Left cardiac atrium (tissue), 4 donors: ENCODE measurements at places on chromosomes 2 and 18.

DNA sequence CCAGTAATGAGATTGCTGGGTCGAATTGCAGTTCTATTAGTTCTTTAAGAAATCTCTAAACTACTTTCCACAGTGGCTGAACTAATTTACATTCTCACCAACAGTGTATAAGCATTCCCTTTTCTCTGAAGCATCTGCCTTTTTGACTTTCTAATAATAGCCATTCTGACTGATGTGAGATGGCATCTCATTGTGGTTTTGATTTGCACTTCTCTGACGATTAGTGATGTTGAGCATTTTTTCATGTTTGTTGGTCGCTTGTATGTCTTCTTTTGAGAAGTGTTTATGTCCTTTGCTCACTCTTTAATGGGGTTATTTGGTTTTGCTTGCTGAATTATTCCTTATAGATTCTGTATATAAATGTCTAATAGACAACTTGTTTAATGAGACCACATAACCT is 69.6 kb upstream of the UGP2 start:
- DNase-seq = no peak

GRCh38 chr2:145777914-145778313 is 1258.0 kb upstream of the ZEB2 start:
- DNase-seq = no peak

DNA sequence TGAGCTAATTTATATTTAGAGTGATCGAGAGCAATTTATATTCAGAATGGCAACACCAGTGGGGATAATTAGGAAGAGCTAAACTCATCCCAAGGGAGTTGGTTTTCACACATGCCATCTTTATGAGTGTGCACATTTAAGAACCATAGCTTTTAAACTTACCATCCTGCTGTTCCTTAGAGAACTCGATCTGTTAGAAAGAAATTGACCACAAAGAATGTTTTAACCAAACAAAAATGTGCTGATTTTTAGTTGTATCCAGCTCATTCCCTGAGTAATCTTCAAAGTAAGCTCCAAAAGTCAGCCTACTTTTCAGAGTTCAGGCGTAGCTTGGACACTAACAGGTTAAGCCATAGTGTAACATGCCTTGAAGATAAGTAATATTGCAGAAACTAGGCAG is 12.6 kb downstream of the MYL1 start:
- no peak for DNase-seq

DNA sequence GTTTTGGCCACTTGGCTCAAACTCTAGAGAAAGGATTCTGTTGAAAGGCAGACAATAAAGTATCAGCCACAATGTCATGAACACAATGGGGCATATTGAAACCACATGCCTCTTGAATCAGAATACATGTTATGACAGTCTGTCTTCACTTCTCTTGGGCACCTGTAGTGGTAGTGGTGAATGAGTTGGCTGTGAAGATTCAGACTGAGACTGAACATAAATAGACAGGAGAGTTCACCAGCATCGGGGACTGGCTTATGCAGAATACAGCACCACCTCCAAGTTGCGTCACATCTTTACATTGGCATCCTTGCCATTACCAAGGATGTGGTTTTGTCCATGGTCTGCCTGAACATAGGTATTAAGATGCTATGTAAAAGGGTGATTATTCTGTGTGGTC is 336.8 kb downstream of the MYCN start:
- DNase-seq = no peak

GRCh38 chr2:96898641-96899412 is 28.9 kb upstream of the SEMA4C start:
- no peak for DNase-seq

DNA sequence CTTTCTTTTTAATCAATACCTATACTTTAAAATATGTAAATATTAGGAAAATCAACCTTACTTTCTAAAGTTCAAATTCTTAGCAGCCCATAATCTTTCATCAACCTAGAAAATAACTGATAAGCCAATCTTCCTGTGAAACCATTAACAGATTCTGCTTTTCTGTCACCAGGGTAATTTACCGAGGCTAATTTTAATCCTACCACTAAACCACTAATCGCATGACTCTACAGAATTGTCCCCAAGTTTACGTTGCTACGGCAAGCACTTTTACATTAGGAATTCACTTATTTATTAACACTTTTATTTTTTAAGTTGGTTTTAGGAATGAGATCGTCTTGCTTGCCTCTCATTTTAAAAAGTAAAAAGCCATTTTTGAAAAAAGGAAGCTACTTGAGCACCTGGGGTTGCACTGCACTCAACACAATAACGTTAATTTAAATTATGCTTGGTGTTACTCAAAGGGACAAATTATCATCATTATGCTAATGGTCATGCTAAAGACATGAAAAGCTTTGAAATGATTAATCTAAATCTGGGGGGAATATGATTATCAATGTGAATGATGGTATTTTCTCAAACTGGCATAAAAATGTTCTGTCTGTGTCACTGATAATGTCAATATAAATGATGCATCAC is 10.2 kb downstream of the ZNF516 start:
- DNase-seq = no peak

DNA sequence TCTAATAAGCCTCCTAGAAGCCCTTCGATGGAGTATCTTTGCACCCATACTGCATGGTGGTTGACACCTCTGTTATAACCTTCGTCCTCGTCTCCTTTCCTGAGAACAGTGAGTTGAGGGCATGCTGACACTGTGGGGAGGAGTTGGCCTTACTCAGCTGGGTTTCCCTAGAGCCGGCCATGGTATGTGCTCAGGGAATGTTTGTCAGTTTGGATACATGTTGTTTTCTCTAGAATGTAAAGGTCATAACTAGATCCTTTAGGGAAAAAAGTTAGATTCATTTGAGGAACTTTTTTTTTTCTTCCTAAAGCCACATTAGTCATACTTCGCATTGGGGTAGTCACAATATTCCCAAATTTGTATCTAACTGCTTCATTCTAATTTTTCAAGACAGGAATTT is 106.0 kb upstream of the FOSL2 start:
- no peak for DNase-seq

DNA sequence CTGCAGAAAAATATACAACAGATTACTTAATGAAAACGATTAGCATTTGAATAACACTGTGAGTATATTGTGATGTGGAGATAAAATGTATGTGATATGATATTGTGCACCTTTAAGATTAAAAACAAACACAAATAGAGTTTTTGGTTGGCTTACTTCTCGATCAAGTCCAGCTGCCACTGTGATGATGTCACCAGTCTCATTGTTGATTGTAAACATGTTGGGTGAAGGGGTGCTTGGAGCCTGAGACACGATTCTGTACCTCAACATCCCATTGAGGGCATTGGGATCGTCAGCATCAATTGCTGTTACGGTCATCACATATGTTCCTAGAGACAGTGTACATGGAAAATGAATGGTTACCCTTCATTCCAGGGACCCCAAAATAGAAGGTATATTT is 174.1 kb downstream of the CDH2 start:
- DNase-seq = no peak

- no peak for DNase-seq
Observed at GRCh38 chr18:37551249-37551648, 14.3 kb downstream of the CELF4 start.

DNA sequence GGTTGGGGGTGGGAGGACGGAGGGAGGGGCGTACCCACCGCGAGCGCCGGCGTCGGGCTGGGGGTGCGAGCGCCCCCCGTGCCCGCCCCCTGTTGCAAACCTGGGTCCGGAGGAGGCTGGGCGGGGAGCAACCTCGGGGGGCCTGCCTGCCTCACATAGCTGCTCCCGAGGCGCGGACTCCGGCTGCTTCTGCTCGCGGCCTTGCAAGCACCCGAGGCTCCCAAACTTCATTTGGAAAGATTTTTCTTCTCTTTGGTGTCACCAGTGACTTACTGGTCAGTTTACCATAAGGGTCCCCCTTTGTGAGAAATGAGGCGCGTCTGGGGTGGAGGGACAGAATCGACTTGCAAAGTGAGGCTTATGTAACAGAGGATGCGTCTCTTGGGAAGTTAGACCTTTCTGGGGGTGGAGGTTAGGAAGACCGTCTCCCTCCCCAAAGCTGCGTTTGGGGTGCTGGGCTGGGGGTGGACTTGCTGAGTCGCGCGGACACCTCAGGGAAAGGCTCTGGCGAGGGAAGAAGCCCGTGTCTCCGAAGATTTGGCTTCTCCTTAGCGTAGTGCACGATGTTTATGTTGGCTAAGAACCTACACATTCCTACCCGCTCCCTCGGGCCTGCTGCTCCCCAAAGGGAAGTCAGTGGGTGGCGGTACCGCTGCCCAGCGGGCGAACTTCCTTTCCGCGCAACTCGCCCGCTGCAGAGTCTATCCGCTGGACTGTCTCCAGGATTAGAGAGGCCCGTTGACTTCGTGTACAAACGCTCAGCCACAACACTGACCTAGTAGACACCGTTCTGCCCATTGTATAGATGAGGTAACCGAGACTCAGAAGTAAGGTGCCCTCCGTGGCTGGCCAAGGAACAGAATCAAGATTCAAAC is 559 bp downstream of the TMEM37 start:
- peak; percentile 41 for DNase-seq

GRCh38 chr2:196677404-196677803 is 37.9 kb downstream of the CCDC150 start:
- DNase-seq = no peak

DNA sequence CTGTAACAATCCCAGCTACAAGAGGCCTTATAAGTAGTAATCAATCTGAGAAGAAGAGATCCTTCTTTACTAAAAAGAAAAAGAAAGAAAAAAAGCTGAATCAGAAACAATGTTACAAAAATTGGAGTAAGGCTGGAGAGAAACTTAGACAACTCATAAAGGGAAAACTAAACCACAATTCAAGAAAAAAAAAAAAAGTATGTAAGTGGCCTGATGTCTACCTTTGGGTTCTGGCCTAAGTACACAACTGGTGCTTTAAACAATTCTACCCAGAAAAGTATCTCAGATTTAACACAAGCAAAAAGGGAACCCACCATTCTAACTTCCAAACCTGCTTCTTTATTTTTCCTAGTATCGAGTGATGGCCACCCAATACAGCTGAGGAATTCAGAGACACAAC is 45.3 kb downstream of the ZNF521 start:
- no peak for DNase-seq

GRCh38 chr18:11963991-11964484 is 17.3 kb upstream of the IMPA2 start:
- no peak for DNase-seq
